Fibroblast of skin of right quadriceps (primary cell): ENCODE measurements at places on chromosomes 7 and 10.

- no peak for DNase-seq
Observed at GRCh38 chr10:97185326-97186058, at the start of gene SLIT1. SLIT1 (minus strand) TSS chr10:97185959; CDS start chr10:97185674, 285 bp downstream.

DNA sequence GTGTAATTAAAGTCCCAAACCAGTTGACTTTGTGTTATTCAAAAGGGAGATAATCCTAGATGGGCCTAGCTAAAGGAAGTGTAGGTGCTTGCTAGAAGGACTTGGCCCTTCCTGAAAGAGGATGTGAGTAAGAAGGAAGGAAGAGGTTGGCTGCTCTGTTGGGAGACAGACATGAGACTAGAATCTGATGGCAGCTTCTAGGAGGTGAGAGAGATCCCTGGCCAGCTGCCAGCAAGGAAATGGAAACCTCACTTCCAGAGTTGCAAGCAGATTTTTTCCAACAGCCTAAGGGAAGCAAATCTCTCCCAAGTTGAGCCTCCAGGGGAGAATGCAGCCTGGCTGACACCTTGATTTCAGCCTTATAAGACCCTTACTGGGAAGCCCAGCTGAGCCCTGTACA, 368.4 kb upstream of the ZMIZ1 start:
- peak; percentile 54 for DNase-seq

GRCh38 chr7:13724977-13725566, 264.4 kb downstream of the ETV1 start:
- DNase-seq = peak; percentile 19

DNA sequence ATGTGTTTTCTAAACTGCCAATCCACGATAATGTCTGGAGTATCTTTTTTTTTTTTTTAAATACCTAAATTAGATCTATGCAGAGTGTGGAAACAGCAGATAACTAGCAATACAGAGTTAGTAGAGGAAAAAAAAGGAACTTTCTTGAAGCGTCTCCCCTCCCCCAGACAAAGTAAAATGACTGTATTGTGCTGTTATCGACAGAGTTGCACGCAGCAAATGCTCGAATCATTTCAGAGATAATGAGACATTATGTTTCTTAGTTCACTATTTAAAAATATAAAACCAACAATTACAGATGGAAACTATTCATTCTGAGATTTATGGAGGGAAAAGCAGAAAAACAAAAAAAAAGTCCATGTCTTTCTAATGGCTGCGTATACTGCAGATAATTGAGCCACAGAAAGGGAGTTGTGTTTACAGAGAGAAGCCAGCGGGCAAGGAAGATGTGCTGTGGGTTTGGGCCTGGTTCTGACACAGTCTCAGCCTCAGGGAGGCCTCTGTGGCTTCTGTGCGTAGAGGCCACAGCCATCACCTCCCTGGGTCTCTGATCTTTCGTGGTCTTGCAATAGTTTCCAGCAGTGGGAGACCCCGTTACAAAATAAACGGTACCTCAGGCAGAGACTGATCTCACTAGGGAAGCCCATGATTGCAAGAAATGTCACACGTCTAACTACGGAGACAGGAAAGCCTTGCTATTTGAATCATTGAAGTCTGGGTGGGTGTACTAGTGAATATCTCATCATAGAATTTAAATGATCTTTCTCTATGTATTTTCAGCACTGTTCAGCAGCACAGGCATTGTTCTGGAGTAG, 19.1 kb upstream of the KLF6 start:
- DNase-seq = peak; percentile 40

DNA sequence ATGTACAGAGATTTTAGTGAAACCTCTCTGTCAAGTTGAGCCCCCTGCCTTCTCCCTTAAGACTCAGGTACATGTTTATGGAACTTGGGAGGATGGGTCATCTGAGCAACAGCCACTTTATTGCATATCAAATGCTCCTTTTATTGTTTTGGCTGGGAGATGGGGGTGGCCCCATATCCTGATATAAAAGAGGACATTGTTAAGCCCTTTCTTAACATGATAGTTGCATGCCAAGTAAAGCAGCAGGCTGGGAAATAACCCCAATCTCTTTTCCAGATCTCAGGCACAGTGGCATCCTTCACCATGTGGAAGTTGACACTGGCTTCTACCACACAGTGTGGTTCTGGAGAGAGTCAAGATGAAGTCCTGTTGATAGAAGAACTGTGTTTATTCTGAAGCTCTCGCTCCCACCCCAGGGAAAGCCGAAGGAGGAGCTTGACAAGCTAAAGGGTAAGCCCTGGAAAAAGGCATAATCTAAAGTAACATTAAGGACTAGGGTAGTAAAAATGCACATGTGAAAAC, 746.7 kb downstream of the SUGCT start:
- DNase-seq = no peak

GRCh38 chr10:27820637-27821036, 75.0 kb upstream of the MKX start:
- DNase-seq = no peak

- DNase-seq = no peak
Observed at GRCh38 chr10:112382515-112383235, 8.8 kb downstream of the ACSL5 start.

DNA sequence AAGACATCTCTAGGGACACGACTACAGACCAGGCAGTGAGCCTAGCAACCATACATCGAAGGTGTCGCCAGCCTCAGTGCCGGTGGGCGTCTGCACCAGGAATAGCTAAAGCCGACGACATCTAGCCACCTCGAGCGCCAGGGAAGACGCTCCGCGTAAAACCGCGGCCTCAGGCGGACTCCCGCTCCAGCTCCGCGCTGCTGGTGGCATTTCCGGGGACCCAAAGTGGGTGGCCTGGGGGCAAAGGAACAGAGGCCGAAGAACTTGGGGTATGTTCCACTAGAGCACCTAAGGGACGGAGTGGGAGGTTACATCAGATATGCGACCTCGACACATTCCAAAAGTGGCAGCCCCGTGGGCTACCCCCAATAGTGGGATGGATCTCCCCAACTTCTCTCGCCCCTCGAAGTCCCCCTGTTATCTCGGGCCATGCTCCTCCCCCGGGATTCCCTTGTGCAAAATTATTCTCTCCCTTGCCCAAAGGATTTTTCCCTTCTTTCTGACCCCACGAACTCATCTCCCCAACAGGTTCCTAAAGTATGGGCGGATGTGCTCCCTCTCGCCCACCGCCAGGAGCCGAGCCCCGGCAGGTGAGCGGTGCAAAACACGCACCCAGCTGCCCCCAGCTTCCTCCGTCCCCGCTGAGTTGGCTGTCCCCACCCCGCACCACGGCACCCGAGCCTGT, 1.2 kb downstream of the KCNMA1 start:
- no peak for DNase-seq

GRCh38 chr7:87878208-87878735, 2.0 kb downstream of the DBF4 start:
- peak; percentile 11 for DNase-seq

GRCh38 chr10:106086391-106086790, 1078.1 kb downstream of the SORCS1 start:
- DNase-seq = no peak

GRCh38 chr10:35781643-35782035, 139.5 kb upstream of the FZD8 start:
- DNase-seq = no peak

DNA sequence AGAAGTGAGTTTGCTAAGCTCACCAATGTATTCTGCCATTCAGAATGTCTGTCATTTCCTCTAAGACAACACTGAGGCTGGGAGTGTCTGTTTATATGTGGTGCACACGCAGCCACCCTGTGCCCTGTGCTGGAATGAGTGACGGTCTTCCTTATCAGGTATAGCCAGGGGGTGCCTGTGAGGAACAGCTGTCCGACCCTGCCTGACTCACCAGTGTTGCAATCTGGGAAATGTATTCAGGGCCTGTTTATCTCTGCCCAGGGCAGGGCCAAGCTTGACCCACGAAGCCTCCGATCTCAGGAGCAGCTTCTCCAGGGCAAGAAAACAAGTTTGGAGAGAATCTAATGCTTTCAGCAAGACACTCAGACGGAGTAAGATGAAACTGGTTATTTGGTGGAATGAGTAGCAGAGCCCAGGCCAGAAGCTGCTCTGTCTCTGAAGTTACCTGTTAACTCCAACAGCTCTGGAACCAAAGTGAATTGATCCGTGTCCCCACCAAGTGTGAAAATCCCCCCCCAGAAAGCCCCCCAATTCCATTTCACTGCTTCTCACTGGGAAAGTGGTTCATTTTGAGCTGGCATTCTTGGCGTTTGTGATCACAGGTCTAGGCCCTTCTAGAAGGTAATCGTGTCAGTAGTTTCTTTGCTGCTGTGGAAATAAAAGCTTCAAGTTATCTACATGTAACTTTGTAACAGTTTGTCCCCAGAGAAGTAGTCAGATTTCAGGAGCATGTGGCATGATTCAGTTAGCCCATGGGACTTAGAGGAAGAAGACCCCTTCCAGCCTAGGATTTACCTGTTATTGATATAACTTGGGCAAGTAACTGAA, 6.1 kb upstream of the UBE2H start:
- peak; percentile 32 for DNase-seq

GRCh38 chr10:23608926-23609325, 170.1 kb downstream of the OTUD1 start:
- no peak for DNase-seq

DNA sequence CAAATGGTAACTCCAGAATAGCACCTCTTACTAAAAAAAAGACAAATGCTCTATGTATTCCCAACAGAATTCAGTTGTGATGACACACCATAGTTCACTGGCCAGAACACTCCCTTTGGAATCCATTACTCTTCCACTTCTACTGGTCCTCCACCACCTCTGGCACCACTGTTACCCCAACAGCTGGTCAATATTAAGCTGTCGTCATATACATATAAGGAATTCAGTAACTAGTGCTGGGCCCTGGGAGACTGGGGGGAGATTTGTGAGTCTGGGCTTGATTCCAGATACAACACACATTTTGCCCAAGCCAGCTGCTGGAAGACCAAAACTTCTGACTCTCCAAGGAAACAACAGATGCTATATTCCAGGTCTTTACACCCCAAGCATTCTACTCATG, 26.0 kb upstream of the ITGA8 start:
- peak; percentile 81 for DNase-seq

GRCh38 chr7:22842383-22842941, 19.8 kb upstream of the TOMM7 start:
- DNase-seq = no peak

DNA sequence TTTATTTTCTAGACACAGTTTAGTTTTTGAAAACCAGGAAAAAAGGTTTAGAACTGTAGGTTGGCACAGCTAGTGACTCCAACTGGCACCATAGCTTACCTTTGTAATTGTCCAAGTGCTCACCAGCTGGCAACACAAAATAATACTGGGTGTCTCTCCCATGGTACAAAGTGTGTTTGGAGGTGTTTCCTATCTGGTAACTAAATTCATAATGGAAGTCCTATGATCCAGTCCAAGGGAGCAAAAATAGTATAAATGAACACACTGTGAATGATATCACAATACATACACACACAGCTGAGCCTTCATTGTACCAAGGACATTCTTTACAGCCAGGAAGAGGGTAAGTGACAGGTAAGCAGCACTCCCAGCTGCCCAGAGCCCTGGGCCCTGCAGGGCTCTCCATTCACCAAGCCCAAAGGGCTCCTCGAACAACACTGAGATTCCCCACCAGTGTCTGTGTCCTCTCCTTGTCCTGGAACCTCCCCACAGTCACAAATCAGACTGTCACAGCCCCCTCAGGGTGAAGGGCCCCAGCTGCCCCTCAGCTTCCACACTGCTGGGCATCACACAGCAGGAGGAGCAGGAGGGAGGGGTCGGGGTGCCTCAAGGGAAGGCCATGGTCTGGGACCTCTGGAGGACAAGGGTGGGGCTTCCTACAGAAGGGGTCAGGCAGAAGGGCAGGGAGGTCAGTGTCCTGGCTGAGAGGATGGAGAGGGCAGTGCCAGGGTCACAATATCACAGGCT, 72.1 kb downstream of the PKD1L1 start:
- no peak for DNase-seq

GRCh38 chr7:79723833-79724618, 270.6 kb upstream of the MAGI2 start:
- no peak for DNase-seq

DNA sequence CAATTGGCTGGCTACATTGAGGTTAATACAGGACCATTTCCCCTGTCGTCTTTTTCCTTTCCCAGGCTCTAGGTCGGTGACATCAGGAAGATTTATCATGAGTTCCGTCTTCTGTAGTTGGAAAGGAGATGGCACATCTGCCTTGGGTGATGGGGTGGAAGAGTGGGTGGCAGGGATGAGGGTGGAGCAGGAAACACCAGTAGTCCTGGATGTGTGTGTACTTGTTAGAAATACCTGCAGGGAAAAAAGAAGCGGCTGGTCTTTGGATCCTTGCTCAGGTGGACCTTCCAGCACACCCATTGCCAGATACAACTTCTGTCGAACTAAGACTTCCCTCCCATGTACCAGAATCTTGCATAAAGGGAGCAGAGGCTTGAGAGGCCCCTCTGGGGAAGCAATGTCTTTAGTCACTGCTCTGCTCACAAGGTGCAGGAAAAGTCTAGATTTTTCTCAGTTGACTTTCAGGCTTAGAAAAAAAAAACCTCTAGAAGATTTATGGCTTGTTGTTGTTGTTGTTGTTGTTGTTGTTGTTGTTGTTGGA, 516.8 kb upstream of the GALNT17 start:
- no peak for DNase-seq

DNA sequence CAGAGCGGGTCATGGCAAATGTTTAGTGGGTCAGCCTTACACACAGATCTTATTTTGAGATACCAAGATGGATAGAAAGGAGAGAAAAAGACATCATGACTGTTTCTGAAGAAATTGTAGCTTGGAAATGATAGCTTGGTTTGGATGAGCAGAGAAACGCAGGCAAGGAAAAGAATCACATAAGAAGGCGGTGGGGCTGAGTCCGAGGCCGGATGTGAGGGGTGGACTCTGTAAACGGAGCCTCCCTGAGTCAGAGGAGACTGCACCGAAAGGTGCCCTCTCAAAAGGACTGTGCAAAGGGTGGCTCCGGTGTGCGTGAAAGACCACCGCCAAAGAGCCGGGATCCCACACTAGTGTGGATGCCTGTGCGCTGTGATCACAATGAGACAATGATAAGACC, 53.7 kb downstream of the ADARB2 start:
- no peak for DNase-seq

DNA sequence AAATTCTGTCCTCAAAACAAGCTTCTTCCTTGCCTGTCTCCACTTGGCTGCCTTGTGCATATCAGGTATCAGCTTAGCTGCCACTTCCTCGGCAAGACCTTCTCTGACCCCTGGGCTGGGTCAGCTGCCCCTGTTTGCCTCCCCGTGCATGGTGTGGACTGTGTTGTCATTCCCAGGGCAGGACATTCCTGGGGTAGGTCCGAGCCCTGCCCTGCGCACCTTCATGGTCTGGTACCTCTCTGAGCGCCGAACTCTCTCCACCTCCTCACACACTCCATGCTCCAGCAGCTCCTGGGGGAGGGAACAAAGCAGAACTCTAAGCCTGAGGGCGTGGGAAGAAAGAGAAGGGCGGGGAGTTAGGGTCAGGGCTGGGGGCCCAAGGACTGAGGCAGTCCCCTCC, 3.8 kb downstream of the POLM start:
- DNase-seq = no peak

- DNase-seq = no peak
Observed at GRCh38 chr10:29028486-29028885, 260.4 kb upstream of the LYZL1 start.

- peak; percentile 18 for DNase-seq
Observed at GRCh38 chr7:1193593-1194424, 33.8 kb upstream of the ZFAND2A start.
